ENCODE measurements at places on chromosomes 11 and 22.

GRCh38 chr11:24688981-24689380, 192.1 kb downstream of the LUZP2 start:
- DNase-seq, result no peak

DNA sequence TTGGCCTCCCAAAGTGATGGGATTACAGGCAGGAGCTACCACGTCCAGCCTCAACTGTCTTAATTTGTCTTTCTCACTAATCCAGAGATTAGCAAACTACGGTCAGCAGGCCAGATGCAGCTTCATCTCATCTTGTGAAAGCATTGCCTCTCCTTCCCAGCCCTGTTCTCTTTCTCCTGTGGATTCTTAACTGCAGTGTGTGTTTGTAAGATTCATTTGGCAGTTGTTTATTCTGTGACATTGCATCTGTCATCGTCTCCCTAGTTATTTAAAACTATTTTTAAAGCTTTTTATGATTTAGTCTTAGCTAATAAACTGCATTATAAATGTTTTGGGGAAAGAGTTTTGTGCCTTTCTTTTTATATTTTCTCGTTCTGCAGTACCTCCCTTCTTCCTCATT, 29.2 kb downstream of the RNF169 start:
- no peak for DNase-seq

GRCh38 chr11:110077346-110077745, 15.8 kb upstream of the ZC3H12C start:
- DNase-seq, result no peak

DNA sequence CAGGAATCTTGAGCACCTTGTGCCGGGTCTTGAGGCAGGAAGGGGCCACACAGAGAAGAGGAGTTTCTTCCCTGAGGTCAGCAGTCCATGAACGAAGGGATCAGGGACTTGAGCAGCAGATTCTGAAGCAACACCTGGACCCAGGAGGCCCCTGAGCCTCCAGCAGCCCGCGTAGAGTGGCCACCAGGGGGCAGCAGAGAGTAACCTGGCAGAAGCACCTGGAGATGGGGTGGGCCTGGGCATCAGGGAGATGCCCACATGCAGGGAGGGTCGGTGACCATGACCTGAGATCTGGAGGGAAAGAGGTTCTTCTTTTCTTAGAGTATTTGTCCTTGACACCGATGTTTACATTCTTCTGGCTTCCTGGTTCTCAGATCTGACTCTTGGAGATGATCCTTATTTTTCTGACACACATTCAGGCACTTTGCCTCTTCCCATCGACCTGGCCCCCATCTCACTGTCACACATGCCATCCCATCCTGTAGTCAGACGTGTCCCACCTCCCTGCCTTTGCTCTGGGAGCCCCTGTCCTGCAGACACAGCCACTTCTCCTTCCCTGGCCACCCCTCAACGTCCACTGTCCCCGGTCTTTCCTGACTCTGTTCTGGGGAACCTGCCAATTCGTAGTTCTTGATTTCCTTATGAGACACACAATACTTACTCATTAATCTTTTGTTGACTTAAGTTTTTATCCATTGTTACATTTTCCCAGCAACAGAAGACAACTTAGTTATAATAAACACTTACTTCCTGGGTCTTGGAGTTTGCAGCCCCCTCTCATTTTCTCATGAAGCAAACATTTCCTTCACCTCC, 66.5 kb downstream of the GGTLC2 start:
- DNase-seq, result no peak

GRCh38 chr11:85052636-85053035, 574.5 kb downstream of the DLG2 start:
- DNase-seq, result no peak

DNA sequence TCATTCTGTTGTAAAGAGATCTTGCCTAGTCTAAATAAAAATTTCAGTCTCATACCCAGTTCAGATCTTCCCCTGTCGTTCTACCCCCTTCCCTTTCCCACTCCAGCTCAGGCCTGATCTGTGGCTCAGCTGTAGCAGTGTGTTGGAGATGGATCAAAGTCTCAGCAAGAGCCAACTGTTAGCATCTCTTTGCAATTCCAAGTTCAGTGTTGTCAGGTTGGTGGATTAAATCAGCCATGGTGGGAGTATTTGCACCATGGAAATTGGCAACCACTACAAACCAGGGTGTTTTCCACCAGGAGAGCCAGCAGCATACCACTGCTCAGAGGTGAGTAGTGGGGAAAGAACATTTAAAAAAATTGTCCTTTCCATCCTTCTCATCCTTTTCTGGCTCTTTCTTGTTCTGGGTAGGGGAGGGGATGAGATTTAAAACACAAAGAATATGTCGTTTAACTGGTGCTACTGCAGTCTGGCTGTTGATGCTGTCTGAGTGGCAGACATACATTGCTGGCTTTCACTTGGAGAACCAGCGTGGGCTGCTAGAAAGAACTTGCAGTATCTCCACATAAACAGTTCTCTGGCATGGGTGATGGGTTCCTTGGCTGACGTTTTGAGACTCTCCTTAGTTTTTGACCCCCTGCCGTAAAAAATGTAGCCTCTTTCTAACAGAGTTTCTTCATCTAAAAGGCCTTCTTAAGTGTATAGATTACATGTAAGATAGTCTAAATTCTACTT, 514.1 kb downstream of the RAB38 start:
- no peak for DNase-seq

GRCh38 chr11:111469200-111469599, 43.0 kb downstream of the BTG4 start:
- DNase-seq, result no peak

DNA sequence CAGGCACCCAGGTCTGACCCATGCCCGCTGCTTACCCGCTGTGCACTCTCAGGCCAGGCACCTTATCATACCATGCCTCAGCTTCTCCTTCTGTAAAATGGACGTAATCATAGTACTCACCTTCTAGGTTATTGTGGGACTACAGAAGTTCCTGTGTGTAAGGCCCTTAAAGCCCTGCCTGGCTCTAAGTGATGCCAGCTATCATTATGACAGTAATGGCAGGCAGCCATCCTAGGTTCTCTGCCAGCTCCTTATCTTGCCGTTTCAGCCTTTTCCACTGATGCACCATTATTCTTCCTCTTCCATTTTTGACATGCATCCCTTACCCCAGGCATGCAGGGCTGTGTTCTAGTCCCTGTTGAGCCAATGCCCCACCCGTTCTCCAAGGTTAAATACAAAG, 57.9 kb downstream of the DBX1 start:
- no peak for DNase-seq

DNA sequence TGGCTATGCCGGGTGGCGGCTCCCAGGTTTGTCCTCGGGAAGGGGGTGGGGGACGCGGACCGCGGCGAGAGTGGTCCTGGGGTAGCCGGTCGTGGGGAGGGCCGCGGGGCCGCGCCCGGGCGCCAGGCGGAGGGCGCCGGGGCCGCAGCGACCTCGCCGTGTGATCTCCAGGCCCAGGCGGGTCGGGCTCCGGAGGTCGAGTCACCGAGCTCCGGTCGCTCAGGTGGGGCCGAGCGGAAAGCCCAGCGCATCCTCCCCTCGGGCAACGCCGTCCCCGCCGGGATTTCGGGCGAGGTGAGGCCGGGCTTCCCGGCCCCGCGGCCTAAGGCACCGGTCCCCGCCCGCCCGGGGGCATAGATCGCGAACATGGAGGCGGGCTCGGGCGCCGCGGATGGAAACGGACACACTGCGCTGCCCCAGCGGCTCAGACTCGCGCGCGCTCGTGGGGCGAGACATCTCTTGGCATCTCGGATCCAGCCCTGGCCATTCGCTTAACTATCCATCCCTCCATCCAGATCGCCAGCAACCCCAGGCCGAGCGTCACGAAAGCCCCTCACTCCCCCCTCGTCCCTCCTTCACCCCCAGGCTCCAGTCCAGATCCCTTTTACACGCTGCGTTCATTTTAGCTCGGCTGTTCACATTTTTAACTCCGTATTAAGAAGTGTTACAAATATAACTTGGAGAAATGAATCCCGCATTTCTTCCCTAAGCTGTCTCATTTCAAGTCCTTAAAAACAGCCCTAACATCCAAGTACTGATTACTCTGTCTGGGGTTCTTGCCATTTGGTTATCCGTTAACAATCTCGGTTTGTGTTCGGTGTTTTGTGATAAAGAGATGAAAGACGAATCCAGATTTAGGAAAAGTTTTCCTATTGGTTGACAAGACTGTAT, 460 bp downstream of the ZC3H12C start:
- no peak for DNase-seq

DNA sequence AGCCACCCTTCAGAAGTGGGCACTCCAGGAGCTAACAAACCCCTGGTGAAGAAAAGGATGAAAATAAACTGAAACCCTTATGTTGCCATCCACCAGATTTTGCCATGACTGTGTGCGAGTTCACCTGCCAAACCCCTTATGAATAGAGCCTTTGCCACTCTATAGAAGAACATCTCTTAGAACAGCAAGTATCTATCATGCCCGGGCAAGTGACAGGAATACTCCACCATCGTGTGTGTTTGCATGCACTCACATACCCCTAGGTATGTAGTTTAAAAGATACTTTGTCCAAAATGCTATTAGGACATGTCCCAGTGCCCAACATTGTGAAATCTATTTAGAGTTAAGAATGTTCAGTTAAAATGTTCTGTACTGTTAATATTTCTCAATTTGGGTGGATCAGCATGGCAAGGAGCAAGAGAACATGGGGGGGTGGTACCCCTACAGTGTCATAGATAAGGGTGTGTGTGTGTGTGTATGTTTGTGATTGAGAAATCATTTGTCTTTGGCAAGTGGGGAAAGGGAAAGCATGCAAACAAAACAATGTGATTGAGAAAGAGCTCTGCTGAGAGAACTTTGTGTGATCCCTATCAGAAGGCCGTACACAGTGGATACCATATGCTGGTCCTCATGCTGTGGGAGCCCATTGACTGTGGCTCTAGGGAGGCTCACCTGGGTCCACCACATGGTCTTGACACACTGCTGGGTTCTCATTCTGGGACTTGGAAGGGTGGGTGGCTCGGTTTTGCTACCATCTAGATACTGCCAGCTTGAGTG, 94.9 kb downstream of the ZBTB16 start:
- DNase-seq, result no peak

DNA sequence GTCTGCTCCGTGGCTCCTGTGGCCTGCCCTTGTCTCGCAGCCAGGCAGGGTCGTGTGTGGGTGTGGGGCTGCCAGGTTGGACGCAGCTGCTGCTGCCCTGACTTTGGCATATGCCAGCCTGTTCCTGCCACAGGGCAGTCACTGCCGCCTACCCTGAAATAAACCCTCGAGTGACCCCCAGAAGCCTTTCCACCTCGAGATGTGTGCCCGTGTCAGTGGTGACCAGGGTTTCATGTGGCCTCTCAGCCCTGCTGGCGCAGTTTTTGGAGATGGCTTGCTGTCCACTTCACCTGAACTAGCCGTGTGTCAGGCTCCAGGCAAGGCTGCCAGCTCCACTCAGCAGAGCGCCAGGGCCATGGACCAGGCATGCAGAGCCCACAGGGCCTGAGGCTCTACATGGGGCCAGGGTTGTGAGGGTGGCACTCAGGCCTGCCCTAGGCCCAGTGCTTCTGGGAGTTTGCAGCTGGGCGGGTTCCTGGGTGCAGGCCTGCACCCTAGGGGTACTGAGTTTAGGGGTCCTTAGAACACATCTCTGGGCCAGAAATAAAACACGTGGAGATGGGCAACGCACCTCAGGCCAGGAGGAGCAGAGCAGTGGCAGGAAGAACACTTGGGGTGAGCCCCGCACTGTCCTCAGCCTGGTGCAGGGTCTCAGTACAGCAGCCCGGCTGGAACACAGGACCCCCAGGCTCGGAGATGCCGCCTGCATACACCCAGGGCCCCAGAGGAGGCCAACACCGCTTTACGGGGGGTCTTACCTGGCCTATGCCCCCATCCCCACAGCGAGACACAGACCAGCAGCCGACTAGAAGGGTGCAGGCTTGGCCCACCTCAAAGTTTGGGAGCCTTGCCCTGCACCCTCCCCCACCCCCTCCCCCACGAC, 8.8 kb upstream of the PANX2 start:
- no peak for DNase-seq

DNA sequence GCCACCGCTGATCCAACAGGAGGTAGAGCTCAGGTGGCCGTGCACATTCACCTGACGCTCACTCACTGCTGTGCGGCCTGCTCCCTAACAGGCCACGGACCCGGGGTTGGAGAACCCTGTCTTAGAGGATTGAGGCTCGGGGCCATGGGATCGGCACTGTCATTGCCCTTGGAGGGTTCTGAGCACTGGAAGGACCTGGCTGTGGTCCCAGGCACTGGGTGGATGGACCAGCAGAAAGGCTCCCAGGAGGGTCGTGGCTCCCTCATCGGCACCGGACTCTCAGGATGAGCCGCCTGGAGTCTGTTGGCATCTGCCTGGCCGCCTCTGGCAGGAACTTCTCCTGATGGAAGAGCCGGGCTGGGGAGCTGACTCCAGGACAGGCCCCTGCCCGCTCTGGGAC, 6.5 kb downstream of the KCNQ1 start:
- DNase-seq, result no peak

DNA sequence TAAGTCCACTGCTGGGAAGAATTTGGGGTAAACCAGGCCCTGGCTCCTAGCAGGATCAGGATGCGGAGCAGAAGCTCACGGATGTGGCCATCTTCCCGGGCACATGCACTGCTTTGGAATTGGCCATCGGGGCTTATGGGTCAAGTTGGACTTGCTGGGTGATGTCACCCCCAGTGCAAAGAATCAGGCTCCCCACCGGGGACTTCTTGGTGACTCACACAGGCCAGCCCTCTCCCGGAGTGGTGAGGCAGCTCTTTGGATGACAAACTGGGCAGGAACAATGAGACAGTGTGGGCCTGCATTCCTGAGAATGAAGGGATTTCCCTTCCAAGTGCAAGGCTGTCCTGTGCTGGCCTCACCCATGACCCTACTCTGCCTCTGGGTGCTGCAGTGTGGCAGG, 128.8 kb upstream of the ANO1 start:
- DNase-seq, result no peak

GRCh38 chr22:23059284-23059948, 10.9 kb upstream of the GNAZ start:
- no peak for DNase-seq

DNA sequence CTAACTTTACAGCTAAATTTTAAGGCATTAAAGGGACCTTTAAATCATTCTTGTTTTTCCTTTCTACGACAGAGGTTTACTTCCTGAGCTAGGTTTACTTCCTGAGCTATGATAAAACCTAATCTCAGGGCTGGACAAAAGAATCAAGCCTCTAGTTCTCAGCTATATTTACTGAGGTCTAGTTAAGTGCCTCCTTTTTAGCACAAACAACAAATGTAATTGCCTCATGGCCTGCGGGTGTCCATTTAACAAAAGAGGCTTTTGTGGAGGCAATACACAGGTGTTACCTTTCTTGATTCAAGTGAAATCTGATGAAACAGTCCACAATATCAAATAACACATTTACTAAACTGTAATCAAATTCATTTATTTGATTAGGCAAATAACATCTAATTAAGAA, 67.3 kb downstream of the IMMP1L start:
- DNase-seq, result no peak

GRCh38 chr11:27277843-27278242, 85.2 kb downstream of the CCDC34 start:
- no peak for DNase-seq

- DNase-seq, result no peak
These were observed 409.4 kb upstream of the B3GAT1 start for GRCh38 chr11:134821422-134821821.

DNA sequence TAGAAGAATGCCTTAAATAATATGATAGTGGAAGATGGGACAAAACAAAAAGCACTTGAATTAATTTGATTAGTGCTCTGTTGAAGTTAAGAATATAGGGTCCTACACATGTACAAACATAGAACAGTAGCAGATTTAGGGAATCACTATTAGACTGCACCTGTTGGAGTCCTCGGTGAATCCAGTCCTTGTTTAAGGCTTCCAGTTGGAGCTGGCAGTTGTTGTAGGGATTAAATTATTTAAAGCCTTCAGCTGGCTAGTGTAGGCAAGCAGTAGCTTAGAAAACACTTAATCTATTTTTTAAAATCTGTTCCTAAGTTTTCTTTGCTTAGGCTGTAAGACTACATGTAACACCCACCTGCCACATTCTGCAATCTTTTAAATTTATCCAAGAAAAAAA, 24.5 kb upstream of the CSTF3 start:
- DNase-seq, result no peak
